Cortex of kidney (tissue), 1 donor: ENCODE measurements at places on chromosomes 13 and 19.

GRCh38 chr19:44704982-44705381, 6.0 kb downstream of the CEACAM16 start:
- no peak for DNase-seq

DNA sequence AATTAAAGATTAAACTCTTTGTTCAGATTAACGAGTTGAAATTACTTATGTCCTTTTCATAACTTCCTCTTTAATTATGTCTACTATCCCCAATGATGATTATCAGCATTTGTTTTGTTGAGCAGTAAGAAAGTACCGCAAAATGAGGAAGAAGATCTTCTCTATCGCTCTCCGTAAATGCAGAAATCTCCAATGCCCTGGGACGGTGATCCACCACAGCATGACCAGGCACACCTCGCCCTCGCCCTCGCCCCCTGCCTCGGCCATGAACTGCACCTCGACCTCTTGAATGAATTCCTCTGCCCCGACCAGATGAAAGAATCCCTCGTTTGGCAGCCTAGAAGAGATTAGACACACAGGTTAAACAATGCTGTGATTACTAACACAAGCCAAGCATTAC, 69.1 kb downstream of the RBM26 start:
- no peak for DNase-seq

- no peak for DNase-seq
Measured at GRCh38 chr19:42409477-42409876, 17.7 kb downstream of the LIPE start.

DNA sequence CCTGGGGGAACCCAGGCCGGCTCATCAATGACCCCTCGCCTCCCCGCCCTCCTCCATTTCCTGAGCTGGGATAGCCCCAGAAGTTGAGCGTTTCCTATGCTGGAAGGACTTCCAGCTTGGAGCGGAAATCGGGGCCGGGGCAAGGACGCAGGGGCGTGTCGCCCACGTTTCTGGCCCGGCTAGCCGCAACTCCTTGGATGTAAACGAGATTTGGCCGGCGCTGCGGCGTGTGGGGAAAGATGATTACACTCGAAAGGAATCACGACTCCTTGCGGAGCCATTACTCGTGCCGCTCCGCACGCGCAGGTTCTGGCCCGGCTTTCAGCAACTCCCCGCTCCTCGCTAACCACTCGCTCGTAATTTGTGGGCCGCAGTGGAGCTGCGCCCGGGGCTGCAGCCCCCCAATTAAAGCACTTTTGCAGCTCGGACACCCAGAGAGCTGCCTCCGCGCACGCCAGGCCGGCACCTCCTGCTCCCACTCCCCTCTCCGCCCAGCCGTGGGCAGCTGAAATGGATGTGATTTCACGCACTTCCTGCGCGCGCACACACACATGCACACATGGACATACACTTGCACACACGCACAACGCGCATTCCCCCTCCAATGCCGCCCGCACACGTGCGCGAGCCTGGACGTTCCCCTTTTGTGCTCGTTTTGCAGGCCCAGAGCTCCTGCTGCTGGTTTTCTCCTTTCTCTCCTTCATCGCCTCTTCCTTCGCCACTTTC, 15.7 kb downstream of the ZIC5 start:
- DNase-seq = no peak

DNA sequence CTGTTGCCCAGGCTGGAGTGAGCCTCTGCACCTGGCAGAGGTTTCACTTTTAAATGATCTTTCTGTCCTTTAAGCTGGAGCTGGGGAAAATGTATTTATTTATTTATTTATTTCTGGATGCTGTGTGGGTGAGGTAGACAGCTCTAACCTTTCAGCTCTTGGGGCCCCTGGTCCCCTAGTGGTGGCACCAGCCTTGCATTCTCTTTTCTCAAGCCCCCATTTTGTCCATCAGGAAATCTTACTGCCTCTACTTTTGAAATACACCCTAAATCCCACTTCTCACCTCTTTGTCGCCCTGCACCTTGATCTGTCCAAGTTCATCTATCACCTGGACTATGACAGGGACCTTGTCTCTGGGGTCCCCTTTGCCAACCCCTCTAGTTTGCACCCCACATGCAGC, 2.1 kb upstream of the B9D2 start:
- no peak for DNase-seq

- DNase-seq = no peak
Measured at GRCh38 chr13:51959773-51960172, 51.5 kb downstream of the ATP7B start.

DNA sequence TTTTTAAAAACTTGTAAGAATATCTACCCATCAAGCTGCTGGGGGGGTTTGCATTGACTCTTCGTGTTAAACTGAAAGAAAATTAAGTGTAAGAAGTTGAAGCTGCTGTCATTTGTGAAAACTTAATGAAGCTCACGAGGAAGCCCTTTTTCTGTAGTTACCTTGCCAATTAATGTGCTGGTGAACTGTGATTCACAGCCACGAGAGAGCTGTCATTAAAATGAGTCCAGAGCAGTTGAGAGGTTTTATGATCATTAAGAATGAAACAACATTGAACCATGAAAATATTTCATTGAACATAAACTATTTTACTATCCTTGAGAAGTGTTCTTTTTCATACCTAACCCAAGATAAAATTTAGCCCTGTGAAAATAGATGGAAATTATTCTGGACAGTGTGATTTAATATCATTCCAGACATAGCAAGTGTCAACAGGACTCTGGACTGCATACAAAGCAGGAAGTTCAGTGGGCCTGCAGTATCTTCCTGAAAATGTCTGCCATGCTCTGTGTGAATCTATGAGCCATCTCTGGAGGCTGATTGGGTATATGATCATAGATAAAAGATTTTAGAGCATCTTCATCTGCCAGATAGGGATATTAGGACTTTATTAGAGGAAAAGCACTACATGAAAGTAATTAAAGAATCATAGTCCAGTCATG, 53.8 kb downstream of the DPY19L3 start:
- no peak for DNase-seq

- no peak for DNase-seq
Measured at GRCh38 chr13:32175943-32176342, 139.2 kb downstream of the ZAR1L start.

DNA sequence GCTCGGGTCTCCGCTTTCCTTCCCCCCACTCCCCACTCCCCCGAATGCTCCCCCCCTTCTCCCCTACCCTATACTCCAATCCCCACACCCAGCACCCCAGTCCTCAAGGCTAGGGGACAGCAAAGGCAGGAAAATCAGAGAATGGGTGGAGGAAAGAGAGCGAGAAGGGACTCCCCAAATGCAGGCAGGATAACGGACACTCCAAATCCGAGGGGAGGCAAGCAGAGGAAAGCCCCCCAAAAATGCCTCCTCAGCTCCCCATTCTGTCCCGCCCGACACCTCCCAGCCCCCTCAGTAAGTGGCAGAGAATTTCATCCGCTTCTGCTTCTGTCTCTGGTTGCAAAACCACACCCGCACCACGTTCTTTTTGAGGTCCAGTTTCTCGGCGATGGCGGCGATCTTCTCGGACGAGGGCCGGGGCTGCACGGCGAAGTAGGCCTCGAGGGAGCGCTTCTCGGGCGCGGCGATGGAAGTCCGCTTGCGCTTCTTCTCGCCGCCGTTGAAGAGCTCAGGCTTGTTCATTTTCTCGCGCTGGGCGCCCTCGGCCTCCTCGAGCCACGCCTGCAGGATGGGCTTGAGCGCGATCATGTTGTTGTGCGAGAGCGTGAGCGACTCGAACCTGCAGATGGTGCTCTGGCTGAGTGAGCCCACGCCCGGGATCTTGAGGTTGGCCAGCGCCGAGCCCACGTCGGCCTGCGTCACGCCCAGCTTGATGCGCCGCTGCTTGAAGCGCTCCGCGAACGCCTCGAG, 2.1 kb downstream of the POU4F1 start:
- DNase-seq = no peak

DNA sequence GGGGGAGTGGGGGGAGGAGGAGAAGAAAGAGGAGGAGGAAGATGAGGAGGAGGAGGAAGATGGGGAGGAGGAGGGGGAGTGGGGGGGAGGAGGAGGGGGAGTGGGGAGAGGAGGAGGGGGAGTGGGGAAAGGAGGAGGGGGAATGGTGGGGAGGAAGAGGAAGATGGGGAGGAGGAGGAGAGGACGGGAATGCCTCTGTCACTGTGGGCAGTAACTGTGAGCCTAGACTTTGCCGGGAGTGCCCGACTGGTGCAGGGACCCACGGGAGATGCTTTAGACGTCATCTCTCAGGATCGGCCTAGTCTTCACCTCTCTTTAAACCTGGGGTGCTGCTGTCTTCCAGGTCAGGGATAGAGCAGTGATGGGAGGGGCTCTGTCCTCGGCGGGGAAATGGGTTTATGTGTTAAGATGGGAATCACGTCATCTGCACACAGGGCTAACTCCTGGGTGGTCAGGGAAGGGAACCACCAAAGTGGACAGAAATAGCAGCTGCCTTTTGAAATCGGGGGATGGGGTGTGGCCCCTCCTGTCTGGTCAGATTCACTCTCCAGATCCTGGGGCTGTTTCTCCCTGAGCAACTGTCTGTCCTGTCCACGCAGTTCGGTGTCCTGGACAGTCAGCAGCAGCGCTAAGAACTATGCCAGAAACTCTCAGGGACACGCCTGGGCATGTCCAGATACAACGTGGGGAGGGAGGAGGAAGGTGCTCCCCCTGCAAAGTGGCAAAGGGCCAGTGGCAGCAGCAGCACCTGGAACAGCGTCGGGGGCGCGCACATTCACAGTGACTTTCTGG, 26.9 kb downstream of the GAS6 start:
- DNase-seq = no peak

GRCh38 chr19:31285744-31286143, 63.5 kb downstream of the TSHZ3 start:
- DNase-seq = no peak

GRCh38 chr19:40370997-40371801, 18.8 kb downstream of the HIPK4 start:
- DNase-seq = no peak

DNA sequence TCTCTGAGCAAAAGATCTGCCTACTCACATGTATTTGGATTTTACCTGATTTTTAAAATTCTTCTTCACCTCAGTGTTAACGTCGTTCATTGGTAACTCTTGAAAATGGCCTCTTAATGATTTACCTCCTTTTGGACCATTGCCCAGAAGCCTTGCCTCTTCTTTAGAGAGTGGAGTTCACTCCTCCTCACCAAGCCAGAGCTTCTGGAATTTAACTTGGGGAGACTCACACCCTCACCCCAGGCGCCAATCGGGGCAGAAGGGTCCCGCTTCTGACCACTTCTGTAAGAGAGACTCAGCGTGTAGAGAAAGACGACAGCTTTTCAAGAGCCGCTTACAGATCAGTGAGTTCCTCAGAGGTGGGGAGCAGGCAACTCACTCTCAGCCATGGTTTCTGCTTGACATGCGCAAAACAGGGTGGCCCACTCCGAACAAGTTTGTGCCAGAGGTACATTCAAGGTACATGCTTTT, 2.7 kb downstream of the PNMA8C start:
- no peak for DNase-seq

DNA sequence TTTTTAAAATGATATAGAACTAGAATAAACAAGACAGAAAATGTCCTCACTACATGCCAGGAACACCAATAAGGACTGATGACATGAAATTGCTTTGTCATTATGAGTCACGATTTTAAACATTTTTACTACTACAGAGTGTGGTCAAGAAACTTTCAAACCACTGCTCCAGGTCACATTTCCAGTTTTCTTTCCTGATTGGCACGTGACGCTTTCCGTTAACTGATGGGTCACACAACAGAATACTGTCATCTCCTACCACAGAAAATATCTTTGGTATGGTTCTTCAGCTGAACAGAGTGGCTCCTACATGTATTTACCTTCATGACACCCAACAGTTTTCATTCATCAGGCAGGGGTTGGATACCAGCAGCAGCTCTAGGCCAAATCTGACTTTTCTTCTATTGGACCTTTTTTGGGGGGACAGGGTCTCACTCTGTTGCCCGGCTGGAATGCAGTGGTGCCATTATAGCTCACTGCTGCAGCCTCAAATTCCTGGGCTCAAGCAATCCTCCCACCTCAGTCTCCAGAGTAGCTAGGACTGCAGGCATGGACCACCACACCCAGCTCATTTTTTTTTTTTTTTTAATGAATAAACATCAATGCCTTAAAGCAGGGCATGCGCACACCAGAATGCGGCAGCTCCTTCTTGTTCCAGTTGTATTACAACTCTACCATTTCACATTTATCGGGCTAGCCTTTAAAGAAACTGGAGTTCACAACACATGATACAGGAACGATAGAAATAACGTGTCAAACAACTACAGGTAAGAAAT, 147.4 kb downstream of the RNF17 start:
- no peak for DNase-seq

- no peak for DNase-seq
Measured at GRCh38 chr19:50455992-50456391, 20.3 kb upstream of the EMC10 start.

GRCh38 chr13:20197361-20197834, 4.7 kb upstream of the GJB2 start:
- DNase-seq = no peak

DNA sequence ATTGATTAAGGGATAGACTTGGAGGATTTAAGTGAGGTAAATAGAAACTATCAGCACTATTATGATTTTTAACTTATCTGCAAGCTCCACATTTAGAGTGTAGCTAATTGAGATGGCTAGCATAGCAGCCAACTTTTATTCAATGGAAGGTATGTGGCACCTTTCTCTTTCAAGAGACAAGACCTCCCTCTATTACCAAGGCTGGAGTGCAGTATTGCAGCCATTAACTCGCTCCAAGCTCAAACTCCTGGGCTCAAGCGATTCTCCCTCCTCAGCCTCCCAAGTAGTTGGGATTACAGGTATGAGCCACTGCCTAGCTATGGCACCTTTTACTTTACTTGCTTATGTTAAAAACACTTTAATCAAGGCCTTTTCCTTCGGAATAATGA, 8.2 kb downstream of the TPT1 start:
- DNase-seq = no peak

DNA sequence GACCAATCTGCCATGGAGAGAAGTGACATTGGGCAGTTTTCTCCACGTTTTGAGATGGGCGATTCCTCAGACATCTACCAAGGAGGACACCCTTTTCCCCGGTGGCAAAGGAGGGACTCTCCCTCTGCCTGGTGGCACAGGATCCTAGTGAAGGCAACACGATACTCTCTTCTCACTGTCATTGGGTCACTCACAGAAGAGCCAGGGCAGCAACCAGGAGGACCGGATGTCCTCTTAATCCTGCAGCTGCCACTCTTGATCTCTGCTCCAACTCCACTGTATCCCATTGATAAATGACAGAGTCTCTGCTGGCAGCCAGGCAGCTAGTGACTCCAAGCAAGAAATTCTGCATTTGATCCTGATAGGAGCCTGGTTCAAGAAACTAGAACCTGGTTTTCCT, 42.2 kb downstream of the COL4A2 start:
- no peak for DNase-seq

- no peak for DNase-seq
Measured at GRCh38 chr13:21615427-21615826, 11.5 kb upstream of the MICU2 start.

DNA sequence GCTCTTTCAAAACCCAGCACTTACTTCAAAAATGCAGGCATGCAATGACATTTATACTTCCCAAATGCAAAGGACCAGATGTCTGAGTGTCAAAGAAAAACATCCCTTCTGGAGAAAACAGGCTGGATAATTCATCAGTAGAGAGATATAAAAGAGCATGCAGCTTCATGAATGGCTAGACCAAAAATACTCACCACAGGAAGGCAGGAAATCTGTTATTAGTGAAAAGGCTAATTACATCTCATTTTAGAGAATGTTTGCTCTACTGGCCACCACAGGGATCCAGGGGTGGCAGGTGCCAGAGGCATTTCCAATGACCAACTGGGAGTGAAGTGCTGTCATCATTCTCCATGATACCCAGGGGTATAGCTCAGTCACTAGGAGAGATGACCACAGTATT, 106.5 kb downstream of the LHFPL6 start:
- no peak for DNase-seq

GRCh38 chr13:28725046-28725610, 6.4 kb upstream of the SLC46A3 start:
- no peak for DNase-seq
